ENCODE measurements at places on chromosomes 16 and 17.

- DNase-seq = no peak
Observed at GRCh38 chr17:79970576-79971068, 65.0 kb downstream of the TBC1D16 start.

- peak; percentile 34 for DNase-seq
Observed at GRCh38 chr17:68011199-68011665, 15.0 kb upstream of the C17orf58 start.

GRCh38 chr16:77721752-77722308, 484 bp upstream of the NUDT7 start:
- DNase-seq = no peak

DNA sequence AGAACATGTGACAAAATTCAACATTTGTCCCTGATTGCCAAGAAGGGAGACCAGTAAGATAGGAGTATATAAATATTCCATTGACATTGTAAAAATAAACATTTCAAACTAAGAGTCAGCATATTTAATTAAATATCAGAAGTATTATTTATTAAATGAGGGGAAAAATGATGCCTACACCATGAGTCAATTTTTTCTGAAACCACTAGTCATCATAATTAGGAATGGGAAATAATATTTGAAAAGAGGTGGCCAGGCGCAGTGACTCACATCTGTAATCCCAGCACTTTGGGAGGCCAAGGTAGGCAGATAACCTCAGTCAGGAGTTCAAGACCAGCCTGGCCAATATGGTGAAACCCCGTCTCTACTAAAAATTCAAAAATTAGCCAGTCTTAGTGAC, 2.1 kb downstream of the CMTM1 start:
- no peak for DNase-seq

DNA sequence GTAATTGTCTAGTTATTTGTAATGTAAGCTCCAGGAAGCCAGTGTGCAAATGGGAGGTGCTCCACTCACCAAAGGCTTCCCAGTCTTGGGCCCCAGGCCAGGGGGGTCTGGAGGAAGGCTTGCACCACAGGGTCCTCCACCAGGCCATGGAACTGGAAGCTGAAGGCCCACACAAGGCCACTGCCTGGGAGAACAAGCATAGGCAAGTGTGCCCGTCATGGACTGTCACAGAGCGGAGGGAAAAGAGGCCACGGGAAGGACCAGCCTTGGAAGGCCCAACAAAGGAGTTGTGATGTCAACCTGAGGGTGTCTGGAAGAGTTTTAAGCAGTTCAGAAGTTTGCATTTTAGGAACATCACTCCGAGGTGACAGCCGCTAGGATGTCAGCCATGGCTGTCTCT, 3.0 kb upstream of the SRRM2 start:
- no peak for DNase-seq

DNA sequence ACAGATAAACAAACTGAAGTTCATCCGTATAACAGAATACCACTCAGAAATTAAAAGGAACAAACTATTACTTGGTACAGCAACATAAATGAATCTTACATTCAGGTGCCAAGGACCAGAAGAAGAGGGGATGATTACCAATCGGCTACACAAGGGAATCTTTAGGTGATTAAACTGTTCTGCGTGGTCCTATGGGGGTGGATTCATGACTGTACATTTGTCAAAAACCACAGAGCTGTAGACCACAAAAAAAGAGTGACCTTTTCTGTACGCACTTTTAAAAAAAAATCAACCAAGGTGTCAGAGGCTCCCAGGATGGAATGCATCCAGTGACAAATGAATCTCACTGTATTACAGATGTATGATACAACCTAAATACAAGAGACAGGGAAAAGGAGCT, 110.8 kb downstream of the CDYL2 start:
- no peak for DNase-seq
